Esophagus squamous epithelium (tissue), 5 donors: ENCODE measurements at places on chromosomes 3 and 15.

DNA sequence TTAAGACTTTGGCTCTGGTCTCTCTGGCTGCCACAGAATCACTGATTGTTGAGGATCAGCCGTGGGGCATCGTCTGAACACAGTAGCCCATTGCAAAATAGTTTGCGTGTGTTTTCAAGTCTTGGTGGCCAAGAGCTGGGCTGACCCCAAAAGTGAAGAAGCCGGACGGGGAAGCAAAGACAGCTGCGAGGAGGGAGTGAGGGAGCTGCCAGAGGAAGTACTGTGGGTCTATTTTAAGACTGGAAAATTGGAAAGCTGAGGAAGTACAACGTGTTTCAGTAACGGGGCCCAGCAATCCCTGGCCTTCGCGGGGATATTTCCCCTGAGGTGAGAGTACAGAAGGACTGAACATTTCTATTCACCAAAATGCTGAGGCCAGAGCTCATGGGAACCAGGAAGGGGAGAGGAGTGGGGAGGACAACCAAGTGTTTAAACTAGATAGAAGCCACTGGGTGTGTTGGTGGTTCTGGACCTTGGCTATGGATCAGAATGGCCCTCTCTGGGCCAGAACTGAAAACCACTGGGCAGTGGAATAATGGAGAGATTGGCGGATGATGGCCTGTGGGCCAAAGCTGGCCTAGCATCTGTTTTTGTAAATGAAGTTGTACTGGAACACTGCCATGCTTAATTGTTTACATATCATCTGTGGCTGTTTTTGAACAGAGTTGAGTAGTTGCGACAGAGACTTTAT lies 34.1 kb upstream of the LIMD1 start:
- no peak for DNase-seq

- no peak for DNase-seq
Observed at GRCh38 chr3:53022647-53023046, 23.2 kb downstream of the SFMBT1 start.

DNA sequence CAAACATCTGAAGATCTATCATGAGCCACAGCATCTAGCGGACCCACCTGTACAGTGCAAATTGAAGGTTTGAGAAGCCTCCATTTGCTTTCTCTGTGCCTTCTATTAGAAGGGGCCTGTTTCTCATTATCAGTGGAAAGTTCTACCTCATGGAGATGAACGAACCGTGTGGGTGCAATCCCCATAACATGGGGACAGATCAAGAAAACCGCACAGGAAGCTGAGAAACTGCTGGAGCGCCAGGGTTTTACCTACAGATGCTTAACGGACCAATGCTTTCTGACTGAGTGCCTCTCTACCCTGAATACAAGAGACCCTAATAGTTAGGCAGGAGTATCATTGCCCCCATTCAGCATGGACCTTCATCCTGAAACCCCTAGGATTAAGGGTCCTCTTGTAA lies 53.5 kb downstream of the CYP19A1 start:
- DNase-seq = no peak

GRCh38 chr3:119402791-119403190 lies 60.6 kb downstream of the TMEM39A start:
- DNase-seq = no peak

DNA sequence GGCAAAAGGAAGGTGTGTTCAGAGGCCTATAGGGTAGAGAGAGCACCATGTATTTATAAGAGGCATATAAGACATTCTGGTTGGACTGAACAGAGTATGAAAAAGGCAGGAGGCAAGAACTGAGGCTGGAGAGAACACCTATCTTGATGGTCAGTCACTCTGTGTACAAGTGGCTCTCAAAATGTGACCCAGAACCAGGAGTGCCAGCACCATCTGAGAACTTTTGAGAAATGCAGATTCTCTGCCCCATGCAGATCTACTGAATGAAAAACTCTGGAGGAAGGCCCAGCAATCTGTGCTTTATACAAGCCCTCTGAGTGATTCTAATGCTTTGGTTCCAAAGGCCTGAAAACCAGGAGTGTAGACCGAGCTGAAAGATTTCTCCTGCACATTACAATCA lies 324.0 kb upstream of the IL12A start:
- no peak for DNase-seq

DNA sequence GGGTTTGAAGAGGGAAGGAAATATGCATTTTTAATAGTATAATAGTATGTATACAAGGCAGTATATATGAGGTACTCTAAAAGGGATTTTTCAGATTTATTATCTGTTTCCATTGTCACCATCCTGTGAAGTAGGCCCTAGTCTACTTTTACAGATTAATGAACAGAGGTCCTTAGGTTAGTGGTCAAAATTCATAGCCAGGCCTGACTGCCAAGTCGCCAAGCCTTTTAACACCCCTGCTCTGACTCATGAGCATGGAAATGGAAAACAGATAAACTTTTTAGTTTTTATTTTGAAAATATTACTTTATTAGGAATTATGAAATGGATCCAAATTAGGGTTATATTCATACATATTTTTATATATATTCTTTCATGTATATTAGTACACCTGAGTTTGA lies 146.9 kb downstream of the BBX start:
- no peak for DNase-seq

DNA sequence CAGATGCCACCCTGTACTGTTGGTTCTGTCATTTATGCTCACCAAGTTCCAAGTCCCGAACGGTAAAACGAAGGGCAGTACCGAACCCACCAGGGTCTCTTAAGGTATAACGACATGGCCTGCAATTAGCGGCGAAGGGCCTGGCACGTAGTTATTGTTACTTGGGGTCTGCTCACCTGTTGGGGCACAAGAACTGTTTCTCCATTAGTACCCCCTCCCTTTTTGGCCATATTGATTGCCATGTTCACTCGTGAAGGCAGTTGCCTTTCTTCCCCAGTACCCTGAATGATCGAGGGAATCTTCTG lies 435 bp downstream of the IL17RB start:
- no peak for DNase-seq

DNA sequence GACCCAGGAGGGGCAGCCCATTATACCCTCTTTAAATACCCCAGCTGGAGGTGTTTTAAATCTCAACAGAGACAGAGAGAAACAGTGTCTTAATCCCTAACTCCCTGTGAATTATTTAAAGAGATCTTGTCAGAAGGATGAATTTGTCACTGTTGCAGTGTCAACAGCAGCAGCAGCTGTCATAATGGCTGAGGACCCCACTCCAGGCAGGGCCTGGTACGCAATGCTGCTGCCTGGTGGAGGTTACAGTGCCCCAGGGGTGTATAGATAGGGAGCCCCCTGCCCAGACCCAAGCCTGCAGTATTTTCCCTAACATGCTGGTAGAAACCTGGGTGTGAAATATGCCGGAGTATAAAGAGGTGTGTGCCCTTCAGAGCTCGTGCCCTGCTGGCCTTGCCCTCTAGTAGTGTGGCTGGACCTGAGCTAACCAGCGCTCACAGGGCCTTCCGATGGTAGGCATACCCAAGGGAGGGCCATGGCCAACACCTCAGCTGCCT lies 143.0 kb downstream of the EPHB1 start:
- DNase-seq = no peak

GRCh38 chr15:100966997-100967396 lies 47.8 kb downstream of the LRRK1 start:
- DNase-seq = no peak

- no peak for DNase-seq
Observed at GRCh38 chr3:171974986-171975837, 64.2 kb upstream of the FNDC3B start.

- no peak for DNase-seq
Observed at GRCh38 chr15:57158997-57159668, 217.2 kb upstream of the CGNL1 start.

- DNase-seq = no peak
Observed at GRCh38 chr15:58518626-58519025, 86.8 kb downstream of the LIPC start.

GRCh38 chr3:10226293-10226692 lies 22.0 kb upstream of the TATDN2 start:
- no peak for DNase-seq

- DNase-seq = no peak
Observed at GRCh38 chr3:61594964-61595285, 33.6 kb downstream of the PTPRG start.

- DNase-seq = no peak
Observed at GRCh38 chr15:39869858-39870515, 50.1 kb downstream of the GPR176 start.

DNA sequence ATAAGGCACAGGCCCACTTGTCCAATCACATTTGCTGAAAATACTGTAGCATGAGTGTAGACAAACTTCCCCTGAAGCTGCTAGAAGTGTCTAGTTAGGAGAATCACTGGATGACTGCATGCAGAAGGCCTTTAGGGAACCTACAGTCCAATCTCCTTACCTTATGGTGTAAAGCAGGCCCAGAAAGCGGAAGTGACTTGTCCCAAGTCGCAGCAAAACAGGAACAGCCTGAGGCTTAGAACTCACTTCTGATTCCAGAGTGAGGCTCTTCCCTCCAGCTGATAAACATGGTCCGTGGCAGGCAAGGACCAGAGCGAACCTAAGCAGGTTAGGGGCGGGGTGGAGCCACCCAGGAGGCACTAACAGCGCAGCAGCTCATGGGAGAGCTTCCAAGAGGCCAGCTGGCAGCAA lies 2.5 kb downstream of the GRAMD2A start:
- DNase-seq = no peak

DNA sequence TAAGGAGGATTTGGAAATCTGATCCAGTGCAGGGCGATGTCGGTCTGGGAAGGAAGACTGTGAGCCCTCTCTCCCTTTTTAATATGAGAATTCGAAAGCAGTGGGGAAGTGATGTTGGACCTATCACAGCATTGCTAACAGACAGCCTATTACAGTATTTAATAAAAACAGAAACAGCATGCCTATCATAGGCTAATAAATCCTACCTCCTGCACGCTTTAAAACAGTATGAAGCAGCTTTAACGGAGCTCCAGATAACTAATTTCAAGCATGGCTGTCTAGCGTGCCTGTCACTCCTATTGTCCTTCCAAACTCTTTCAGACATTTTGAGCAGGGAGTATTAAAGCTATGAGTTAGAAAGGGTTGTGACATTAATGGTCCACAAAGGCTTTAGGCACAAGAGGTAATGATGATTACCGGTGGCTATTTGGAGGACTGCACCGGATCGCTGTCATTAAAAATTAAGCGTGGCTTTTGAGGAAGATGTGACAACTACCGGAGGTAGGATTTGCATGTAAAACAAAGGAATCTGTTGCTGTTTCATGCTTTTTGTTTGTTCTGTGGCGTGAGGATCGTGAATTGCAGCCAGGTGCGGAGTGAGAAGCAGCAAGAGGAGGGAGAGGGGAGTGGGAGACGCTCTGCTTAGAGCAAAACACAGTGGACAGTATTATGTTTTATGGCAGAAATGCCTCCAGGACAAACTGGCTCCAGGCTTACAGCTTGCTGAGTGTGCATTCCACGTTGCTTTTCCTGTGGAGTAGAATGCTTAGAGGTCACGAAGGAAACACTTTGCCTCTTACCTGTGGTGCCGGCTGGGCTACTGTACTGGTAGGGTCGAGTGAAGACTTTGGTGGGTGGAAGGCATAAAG lies at the start of gene KCNMB2:
Gene KCNMB2, plus strand, starts transcription at position 226 of the 869 bp plus-strand sequence.
- no peak for DNase-seq

DNA sequence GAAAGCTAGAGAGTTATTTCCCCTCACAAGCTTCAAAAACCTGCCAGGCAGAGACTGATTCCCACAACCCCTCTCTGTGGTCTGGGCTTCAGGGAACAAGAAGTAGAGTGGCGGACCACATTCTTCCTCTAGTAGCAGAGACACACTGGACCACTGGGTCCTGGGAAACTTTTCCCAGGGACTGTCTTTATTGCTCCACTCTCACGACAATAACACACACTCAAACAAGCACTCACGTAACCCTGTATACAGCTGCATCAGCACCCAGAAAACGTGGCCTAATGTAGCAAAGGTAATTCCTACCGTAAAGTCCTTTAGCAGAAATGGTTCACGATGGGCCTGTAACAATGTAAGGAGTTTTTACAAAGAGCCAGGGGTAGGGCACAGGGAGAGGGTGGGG lies 27.6 kb downstream of the CPOX start:
- no peak for DNase-seq

GRCh38 chr3:86788371-86788770 lies 202.6 kb downstream of the VGLL3 start:
- no peak for DNase-seq

GRCh38 chr15:62450061-62450460 lies 285.0 kb upstream of the C2CD4B start:
- DNase-seq = no peak

DNA sequence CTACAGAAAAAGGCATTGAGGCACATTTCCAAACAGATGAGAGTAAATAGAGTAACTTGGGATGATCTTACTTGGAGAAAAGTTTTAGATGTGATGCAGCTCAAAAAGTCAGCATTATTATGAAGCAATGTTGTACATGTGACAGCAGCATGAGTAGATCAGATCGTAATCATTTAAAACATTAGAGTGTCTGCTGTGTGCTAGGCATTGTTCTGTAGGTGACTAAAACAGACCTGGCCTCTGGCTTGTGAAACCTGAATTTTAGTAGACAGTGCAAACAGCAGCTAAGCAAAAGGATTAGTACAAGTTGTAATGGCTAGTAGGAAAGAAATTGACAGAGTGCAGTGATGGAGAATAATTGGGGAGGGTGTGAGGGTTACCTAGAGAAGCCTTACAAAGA lies 15.1 kb downstream of the UBE2E1 start:
- DNase-seq = no peak

DNA sequence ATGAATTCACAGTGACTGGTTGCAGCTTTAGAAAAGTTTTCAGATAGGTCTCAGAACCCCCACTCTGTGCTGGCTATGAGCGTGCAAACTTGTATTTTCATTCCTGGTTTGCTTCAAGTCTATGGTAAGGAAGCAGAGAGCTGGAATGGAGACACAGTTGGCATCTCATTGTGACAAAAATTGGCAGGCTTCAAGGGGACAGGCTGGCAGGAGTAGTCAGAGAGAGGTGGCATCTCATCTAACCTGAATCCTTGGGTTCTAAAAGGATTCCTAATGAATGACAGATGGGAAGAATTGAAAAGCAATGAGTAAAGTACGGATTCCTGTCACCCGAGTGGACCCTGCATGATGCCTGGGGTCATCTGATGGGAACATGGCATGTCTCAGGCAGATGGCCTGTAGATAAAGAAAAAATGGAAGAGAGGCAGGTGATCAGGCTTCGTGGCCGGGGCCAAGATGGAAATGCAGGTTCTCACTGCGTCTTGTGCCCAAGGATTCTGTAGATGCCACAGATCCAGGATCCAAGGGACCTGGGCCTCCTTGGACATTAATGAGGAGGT lies 89.4 kb upstream of the ABHD17C start:
- DNase-seq = no peak

GRCh38 chr15:100291106-100291505 lies 50.7 kb downstream of the ADAMTS17 start:
- DNase-seq = no peak

GRCh38 chr3:185172086-185173049 lies 19.5 kb upstream of the C3orf70 start:
- DNase-seq = no peak

DNA sequence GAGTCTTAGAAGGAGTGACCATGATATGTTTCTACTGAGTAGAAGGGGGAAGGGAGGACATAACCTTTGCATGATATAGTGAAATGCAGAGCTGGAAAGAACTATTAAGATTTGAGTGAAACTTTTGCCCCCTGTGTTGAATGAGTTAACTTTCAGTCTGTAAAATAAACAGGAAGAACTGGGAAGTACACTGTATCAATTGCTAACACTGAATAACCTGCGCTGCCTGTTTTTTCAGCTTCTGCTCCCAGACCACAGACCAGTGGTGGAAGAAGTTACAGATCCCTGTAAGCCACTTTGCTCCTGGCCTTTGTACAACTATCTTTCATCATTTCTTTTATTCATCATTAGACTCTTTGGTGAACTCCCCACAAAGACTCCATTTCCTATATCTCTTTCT lies 3.6 kb upstream of the LRCH3 start:
- no peak for DNase-seq

- DNase-seq = no peak
Observed at GRCh38 chr3:139715743-139716360, 38.1 kb upstream of the NMNAT3 start.

GRCh38 chr15:50053055-50053856 lies 65.8 kb downstream of the ATP8B4 start:
- DNase-seq = no peak
